ENCODE measurements at places on chromosomes 1 and 21. TPM values are rescaled to one million over a fixed set of nuclear protein-coding genes. Genes with fewer than 3 reads are reported as not detected.

PAPPA2 gene
- 0.31 TPM for total RNA-seq

SPEN gene
- 16.3 TPM for total RNA-seq

MTMR11 gene
- total RNA-seq: 7.3 TPM

AADACL4 gene
- total RNA-seq: not detected

LCE1A gene
- total RNA-seq: not detected

CD1C gene
- total RNA-seq: not detected

WNT2B gene
- 3.3 TPM for total RNA-seq

SEMA6C gene
- total RNA-seq: 2.8 TPM

HAO2 gene
- not detected for total RNA-seq

CHODL gene
- not detected for total RNA-seq

GPR137B gene
- 12.4 TPM for total RNA-seq

CFHR2 gene
- total RNA-seq: not detected

All from cardiac ventricle fibroblast (primary cell).